Germinal center (tissue), 1 donor: ENCODE measurements at places on chromosomes 13 and 19.

- peak; percentile 83 for DNase-seq
Observed at GRCh38 chr19:58009666-58010301, 7.2 kb upstream of the ZNF606 start.

DNA sequence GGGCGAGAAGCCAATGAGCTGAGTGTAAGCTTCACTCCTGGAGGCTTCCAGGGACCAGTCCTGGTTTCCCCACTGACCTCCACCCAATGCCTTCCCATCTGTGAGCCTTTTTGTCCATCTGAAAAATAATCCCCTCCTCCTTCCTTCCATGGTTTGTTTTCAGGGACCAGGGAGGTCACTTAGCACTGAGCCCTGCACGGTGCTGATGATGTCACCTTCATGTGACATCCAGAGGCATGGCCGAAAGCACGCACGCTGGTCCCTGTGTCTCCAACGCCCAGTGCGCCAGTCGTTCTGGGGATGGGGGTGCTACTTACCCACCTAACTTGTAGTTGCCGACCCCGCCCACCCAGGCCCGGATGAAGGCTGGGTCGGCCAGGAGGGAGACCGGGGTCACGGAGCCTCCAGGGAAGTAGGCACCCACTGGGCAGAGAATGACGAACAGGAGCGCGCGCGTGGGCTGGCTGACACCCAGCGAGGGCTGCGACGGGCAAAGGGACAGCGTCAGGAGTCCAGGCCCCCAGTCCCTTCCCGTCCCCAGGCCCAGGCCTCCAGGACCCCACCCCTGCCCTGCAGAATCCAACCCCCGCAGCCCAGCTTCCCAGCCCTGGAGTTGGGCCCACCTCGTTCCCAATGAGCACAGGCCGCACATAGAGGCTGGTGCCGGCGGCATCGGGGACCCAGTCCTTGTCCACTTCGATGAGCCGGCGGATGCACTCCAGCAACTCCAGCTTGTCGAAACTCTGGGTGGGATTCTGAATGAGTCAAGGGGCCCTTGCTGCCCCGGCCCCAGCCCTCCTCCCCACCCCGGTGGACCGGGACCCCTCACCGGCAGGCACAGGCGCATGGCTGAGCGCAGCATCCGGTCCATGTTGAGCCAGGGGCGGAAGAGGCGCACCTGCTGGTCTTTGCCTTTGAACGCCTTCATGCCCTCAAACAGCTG, 11.2 kb downstream of the BCAT2 start:
- DNase-seq = no peak

DNA sequence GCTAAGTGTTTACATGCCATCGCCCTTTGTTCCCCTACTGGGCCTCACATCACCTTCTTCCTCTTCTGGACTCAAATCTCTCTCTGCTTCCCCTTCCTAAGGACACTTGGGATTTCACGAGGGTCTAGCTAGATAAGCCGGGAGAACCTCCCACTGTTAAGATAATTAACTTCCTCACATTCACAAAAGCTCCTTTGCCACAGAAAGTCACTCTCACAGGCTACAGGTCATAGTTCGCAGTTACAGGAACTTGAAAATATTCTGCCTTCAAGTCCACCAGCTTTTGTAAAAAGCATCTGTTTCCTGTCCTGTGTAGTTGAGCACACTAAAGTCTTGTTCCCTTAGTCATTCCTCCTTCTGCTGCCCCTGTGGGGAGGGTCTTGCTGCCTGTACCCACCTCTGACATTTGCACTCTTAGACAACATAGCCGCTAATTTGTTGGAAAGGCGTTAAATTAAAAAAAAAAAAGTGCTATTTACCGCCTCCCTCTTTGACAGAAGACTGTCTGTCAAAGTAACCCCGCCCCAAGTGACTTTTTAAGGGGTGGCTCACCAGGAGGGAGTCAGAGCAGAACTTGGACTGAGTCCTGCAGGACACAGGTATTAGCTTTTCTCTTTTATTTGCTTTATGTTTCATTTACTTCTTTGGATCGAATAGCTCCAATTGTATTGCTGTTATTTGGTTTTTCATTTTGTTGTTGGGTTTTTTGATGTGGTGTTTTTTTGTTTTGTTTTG, 26.8 kb upstream of the CEACAM21 start:
- peak; percentile 60 for DNase-seq

DNA sequence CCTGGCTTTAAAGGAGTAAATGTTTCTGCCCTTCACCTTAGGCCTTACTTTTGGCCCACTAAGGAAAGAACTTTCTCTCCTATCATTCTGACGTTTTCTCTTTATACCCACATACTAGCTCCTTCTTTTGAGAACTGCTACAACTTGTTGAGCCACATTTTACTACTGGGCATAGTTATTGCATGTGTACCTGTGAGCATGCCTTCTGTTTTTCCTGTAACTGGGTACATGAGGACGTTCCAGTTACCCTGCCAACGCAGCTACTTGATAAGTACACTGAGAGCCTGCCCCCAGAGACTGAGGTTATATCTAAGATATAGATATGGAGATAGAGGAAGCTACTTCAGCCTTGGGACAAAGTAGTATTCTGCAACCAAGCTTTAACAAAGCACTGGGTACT, 3.5 kb downstream of the CCDC169 start:
- DNase-seq = no peak

- DNase-seq = no peak
Observed at GRCh38 chr13:66977161-66977560, 253.0 kb downstream of the PCDH9 start.

GRCh38 chr13:88303605-88304004, 632.4 kb downstream of the SLITRK5 start:
- DNase-seq = no peak

DNA sequence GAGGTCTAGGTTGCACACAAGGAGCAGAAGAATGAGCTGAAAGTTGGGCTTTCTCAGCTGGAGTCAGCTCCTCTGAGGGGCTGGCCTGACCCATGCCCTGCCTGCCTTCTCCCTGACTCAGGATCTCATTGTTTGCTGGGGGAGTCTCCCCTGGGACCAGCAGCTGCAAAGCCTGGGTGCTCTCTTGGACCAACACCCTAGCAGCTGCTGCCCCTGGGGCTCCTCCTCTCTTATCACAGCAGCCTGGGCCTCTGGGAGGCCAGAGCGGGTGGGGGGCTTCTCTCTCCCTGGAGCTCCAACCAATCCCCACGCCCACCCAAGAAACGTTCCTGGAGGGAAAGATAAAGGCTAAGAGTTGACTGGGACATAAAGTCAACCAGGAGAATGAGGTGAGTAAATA, 1.6 kb upstream of the FCGBP start:
- DNase-seq = no peak

GRCh38 chr13:51252954-51253532, 30.8 kb downstream of the FAM124A start:
- DNase-seq = no peak

DNA sequence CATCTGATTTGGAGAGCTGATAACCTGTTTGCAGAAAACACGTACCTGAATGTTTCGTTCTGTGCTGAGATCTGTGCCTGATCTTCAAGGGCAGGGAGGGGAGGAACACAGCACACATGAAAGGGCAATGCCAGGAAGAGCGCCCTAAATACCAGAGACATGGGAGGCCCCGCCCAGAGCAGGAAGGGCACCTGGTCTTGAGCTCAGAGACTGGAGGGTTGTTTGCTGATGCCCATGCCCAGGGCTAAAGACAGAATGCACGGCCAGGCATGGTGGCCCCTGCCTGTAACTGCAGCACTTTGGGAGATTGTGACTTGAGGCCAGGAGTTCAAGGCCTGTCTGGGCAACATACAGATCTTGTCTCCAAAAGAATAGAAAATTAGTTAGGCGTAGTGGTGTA, 183.2 kb downstream of the TUBA3C start:
- DNase-seq = no peak

DNA sequence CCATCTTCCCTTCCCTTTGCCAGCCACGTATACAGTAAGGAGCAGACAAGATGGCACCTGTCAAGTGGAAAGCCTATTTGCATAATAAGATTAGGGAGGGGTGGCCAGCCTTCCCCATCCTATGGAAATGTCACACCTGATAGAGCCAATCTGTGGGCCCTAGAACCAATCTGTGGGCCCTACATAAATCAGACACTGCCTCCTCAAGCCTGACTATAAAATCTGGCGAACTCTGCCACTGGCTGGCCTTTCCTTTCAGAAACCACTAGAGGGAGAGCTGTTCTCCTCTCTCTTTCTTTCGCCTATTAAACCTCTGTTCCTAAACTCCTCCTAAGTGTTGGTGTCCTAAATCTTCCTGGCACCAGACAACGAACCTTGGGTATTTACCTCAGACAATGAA, 231.5 kb upstream of the KLHL1 start:
- DNase-seq = no peak

DNA sequence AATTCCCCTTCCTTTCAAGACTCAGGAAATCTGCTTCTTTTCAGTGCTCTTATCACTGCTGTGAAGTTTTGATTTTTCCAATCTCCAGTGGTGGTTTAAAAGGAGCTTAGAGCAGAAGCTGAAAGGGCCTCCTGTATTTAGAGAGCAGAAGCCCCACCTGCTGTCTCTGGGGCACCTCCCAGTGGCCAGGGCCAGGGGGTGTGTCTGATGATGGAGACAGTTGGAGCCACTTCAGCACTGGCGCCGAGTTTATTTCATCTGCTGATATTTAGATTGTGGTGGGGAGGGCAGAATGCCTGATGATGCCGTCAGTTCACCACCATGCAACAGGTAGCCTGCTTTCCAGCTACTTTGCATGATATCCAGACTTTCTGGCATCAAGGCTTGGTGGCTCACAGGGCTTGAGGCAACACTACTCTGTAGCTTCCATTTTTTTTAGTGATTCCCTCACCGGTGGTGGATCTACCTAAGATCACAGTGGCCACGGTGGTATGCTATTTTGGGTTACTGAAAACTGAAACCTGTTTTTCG, 371.9 kb downstream of the KCNRG start:
- DNase-seq = peak; percentile 58

DNA sequence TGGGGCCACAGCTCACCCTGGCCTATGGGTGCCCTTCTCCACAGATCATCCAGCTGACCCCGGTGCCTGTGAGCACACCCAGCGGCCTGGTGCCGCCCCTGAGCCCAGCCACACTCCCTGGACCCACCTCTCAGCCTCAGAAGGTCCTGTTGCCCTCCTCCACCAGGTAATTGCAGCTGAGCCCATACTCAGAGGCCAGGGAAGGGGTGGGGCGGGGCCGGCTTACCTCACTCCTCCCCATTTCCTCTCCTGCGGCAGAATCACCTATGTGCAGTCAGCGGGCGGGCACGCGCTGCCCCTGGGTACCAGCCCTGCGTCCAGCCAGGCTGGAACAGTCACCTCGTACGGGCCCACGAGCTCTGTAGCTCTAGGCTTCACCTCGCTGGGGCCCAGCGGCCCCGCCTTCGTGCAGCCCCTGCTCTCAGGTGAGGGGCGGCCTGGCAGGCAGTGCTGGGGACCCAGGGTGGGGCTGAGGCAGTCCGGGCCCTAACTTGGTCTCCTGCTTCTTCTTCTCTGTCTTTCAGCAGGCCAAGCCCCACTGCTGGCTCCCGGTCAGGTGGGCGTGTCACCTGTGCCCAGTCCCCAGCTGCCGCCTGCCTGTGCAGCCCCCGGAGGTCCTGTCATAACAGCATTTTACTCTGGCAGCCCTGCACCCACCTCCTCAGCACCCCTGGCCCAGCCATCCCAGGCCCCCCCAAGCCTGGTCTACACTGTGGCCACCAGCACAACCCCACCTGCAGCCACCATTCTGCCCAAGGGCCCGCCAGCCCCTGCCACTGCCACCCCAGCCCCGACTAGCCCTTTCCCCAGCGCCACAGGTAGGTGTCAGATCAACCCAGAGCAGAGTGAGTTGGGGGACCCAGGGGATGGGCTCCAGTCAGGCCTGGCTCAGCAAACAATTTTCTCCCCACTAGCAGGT, 9.6 kb upstream of the PRR19 start:
- no peak for DNase-seq

DNA sequence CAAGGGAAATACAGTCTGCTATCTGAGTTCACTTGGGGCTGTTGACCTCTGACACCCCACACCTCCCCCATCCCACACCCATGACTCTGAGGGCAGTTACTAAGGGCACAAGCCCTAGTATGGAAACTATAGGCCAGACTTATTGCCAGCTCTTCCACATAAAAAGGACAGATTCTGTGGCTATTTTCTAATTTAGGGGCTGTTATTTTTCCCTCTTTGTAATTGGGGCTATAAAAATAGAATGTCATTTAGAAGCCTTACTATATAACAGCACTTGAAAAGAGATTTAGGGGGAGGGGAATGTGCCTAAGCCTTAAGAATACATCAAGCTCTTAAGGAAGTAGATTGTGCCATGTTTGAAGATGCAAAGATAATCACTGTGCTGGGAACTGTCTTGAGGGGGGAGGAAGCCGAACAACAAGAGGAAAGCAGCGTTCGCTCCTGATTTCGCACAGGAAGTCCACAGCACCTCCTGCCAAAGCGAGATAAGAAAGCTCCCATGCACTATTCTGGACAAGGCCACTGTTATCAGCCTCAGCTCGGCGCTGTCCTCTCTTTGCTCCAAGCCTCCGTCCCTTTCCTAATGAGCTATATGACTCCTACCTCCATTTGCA, 86.6 kb downstream of the FLT1 start:
- DNase-seq = no peak

DNA sequence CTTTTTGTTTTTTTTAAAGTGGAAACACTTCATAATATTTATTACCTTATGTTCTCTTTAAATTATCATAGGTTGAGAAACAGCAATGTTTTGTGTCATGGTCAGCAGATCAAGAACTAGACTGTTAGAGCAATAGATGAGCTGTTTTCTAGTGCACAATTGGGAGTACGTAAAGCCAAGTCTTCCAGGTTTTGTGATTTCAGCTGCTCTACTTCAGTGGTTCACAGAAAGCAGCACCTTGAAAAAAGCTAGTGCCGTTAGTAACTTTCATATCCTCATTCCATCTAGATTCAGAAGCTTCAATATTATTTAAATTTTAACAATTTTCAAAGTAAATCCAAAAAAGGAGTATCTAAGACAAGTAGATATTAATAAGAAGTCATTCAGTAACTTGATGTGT, 1.9 kb downstream of the GPR18 start:
- DNase-seq = no peak

DNA sequence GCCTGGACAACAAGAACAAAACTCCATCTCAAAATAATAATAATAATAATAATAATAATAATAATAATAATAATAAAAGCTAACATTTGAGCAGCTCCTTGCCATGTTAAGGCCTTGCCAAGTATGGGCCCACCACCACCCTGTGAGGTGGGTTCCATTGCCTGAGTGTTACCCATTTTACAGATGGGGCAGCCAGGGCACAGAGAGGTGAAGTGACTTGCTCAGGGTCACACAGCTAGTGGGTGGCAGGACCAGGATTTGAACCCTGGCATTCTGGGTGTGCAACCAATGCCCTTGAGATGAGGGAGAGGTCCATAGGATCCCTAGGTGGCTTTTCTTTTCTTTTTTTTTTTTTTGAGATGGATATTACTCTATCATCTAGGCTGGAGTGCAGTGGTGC, 29.5 kb downstream of the ZSWIM4 start:
- no peak for DNase-seq
